ENCODE measurements at places on chromosomes 2 and 18.

GRCh38 chr2:104793966-104794365, 59.9 kb upstream of the POU3F3 start:
- no peak for DNase-seq

- no peak for DNase-seq
Observed at GRCh38 chr18:40577981-40578365, 1377.1 kb upstream of the PIK3C3 start.

DNA sequence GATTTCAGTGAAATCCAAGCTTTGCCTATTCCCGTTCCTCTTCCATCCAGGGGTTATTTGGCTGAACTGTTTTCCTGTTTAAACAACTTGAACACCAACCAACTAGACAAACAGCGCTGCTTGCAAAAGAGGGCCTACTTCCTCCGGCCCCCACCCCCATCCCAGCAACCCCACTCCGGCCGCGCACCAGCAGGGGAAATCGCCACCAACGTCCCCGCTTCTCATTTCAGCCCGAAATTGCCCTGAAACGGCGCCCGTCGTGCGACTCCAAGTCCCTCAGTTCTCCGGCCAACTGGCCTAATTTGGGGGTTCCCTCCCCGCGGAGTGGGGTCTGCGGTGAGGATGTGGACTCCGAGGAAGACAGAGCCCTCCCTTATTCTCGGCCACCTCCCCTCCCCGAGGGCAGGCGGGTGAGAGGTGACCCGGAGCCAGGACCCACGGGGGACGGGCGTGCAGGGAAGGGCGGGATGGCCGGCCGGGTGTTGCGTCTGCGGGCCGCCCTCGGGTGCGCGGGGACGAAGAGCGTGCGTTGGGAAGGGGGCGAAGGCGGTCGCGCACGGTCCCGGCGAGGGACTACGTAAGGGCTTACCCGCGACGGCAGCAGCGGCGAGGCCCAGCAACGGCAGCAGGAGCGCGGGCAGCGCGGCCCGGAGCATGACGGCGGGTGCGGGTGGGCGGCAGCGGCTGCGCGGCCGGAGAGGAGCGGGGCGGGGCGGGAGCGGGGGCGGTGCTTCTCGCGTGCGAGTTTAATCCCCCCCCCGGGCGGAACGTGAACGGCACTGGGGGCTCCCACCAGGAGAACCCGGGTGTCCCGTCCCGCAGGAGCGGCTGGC, at the start of gene CD302:
Gene CD302 (minus strand): TSS at position 666 of the 833 bp plus-strand sequence. CDS start 10 bp downstream, at position 656.
- DNase-seq: peak; percentile 29

DNA sequence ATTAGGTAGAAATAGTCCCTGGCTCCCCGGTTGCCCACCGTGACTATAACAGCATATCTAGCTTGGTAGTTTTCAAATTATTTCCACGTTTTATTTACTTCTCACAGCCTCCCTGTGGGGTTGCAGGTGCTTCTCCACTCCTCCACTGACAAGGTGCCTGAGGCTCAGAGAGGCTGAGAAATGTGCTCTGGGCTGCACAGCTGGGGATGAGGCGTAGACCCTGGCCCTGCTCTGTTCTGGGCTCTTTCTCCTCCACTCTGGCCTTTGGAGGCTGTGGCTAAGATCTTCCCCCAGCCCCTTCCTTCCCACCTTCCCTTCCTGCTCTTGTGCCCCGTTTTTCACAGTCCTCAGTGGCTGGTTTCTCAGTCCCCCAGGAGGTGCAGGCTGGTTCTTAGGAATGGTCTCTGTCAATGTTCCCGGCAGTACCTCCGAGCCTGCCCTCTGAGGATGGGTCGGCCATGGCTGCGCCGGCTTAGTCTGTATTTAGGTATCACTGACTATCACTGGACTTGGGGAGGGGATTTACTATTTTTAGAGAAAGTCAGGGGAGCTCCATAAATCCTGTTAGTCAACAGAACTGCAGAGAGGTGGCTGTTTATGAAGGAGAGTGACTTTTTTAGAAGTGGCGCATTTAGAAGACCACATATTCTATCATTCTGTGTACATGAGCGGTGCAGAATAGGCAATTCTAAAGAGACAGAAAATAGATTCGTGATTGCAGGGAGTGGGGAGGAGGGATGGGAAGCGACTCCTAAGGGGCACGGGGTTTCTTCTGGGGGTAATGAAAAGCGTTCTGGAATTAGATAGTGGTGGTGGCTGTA, 35.0 kb downstream of the HPCAL1 start:
- DNase-seq: no peak

DNA sequence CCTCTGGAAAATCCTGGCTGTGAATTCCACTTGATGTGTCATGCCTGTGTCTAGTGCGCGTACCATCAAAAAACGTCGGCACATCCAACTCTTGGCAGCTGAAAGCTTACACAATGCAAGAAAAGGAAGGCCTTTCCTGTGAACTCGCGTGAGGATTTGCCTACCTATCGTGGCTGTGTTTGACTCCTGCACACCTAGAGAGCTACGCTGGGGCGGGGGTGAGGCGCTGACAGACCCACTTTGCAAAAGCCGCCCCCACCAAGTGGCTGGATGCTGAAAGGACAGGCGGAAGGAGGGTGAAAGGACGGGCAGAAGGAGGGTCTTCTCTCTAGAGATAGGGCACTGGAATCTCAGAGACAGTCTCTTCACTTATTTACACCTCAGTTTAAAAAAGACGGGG, 270.1 kb downstream of the EIPR1 start:
- DNase-seq: no peak

DNA sequence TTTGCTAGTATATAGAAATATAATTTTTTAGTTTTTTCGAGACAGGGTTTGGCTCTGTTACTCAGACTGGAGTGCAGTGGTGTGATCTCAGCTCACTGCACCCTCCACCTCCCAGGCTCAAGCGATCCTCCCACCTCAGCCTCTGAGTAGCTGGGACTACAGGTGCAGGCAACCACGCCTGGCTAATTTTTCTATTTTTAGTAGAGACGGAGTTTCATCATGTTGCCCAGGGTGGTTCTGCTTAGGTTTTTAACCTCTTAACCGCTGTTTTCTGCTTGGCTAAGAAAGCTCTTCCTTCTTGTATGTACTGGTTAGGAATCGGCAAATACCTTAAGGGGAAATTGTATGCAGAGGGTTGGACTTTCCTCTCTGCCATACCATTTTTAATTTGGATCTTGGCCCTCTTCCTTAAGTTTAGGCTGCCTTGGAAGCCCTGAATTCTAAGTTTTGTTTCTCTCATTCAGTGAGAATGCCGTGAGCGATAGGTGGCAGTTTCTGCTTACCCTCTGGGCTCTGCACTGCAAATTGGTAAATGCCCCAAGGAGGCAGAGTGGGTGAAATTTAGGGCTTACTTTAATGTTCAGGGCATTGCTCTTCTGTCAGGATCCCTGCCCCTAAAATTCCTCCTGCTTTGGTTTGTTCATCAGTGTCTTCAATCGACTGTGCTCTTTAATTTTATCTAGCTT, 32.3 kb downstream of the EML6 start:
- DNase-seq: peak; percentile 27

GRCh38 chr2:42784204-42784880, 8.0 kb downstream of the HAAO start:
- no peak for DNase-seq

DNA sequence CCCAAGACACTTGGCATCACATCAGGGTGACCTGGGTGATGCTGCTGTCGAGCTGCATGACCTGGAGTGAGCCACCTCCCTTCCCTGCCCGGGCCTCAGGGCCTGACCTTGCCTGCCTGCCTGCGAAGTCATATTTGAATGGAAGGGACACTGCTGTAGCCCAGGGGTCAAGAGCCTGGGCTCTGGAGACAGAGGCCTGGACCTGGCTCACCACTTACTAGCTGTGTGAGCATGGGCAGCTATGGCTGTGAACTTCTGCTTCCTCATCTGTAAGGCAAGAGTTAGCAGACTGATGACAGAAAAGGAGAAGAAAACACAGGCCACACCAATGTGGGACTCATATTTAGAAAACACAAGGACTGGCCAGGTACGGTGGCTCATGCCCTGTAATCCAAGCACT, 118.7 kb downstream of the ZFP36L2 start:
- no peak for DNase-seq

DNA sequence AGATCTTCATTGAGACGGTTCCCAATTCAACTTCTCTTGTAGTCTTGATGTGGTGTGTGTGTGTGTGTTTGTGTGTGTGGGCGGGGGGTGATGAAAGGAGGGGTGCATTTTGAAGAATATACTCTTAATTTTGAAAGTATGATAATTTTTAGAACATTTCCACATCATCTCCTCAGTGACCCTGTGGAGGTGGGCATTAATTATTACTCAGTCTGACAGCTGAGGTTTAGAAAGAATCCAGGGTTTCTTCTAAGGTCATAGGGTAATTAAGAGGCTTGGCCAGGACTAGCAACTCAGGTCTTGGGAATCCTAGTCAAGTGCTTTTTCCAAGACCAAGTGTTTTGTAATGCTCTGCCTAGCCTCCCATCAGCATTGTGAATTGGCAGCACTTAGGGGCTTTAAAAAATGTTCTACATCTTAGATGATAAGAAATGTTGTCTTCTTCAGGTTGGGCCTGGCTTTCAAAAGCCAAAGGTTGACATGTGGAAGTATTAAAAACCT, 100.5 kb downstream of the SPTBN1 start:
- DNase-seq: no peak

DNA sequence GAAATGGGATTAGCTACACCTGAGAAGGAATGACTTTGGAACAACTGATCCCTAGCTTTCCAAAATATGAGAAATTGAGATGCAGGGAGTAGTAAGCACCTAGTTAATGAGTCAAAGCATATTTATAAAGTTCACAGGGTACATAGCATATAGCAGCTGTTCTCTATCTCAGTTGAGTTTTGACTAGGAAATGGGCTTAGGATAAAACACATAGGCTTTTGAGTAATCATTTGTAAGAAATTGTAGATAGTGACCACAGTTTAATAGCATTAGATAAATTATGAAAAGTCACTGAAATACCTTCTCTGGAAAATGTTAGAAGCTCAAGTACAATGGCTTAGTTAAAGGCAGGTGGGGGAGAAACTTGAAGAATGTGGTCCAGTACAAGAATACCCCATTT, 444.7 kb upstream of the TNP1 start:
- DNase-seq: no peak

DNA sequence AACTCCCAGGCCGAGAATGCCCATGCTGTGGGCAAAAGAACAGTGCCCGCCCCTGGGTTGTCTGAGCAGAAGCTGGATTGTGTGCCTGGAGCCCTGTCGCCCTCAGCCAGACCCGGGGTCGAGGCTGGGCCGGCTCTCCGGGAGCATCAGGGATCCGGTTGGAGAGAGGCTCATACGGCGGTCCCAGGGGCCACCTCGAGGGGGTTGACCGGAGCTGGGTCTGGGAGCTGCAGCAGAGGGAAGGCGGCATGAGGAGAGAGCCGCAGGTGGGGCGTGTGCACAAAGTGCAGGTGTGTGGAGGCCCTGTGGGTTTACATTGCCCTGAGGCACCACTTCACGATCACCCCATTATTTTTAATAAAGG, 39.5 kb downstream of the MBP start:
- no peak for DNase-seq
